NCI-H1105 treated with DMSO at 0.1 percent for 48 hours (cell line): ENCODE measurements at places on chromosomes 1 and 21.

DNA sequence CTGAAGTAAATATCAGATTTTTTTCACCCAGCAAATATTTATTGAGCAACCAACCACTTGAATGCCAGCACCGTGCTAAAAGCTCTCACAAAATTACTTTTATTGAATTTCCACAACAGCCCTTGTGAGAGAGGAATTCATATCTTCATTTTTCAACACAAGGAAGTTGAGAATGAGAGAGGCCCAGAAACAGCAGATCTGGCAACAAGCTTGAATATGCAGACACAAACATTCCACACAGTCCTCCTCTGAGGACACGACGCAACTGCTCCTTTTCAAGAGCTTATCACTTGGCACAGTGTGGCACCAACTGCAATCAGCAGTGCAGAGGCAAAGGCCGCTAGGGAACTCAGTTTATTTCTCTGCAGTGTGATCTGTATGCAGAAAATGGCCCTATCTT is 32.2 kb upstream of the IFNAR2 start:
- DNase-seq = no peak

DNA sequence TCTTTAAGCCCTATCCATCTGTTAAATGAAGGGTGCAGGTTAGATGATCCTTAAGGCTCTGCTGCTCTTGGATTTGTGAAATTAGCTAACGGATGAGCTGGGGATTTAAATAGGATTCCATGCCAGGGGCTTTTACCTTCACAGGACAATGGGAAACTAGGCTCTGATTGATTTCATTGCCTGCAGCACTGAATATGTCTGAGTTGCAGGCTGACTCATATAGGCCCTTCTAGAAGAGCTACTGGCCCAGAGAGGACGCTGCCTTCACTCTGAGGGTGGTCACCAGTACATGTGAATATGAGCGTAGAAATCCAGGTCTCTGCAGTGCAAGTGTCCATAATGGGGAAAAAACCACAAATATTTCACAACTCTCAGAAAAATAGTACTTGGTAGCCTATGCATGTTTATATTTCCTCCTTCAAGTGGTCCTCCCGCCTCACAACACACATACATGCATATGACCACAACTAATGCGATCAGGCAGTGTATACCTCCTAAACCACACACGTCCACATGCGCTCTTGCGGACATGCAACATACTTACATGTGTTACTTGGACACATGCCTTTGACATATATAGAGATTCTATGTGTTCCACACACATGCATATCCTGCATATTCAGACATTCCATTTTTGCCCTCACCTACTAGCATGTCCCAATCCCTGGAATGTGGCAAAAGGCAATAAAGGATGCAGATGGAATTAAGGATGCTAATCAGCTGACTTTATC is 233.8 kb upstream of the JUN start:
- no peak for DNase-seq

- no peak for DNase-seq
These were observed 37.8 kb downstream of the GPA33 start for GRCh38 chr1:167052389-167052788.

DNA sequence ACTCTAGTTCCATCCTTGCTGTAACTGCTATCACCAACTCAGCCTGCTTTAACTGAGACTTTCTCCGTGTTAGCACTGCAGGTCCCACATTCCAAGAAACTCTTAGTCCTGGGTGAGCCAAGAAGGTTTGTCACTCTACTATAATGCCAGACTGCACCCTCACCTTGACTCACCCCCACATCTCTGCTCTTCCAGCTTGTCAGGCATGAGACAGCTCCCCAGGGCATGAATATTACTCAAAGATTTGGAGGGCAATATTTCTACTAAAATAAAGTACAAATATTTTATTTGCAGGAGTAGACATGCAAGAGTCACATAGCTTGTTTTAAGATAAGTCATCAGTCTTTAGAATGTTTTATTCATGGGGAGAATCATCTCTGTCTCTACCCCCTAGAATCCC is 110.2 kb downstream of the MATN1 start:
- no peak for DNase-seq

DNA sequence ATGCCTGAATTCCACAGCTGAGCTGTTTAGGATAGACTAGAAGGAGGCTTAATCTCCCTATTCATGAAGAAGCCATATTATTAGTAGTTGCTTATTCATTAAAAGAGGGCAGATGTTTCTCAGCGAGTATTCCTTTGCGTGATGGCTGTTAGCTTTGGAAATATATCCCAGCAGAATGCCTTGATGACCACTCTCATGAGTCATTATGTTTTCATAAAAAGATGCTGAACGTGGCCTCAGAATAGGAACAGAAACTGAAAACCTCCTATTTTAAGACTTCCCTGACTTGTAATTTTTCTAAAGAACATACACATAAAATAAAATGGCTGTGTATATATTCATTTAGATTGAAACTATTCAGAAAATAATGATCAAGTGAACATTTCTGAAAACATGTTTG is 9.6 kb upstream of the PLA2G4A start:
- DNase-seq = no peak

DNA sequence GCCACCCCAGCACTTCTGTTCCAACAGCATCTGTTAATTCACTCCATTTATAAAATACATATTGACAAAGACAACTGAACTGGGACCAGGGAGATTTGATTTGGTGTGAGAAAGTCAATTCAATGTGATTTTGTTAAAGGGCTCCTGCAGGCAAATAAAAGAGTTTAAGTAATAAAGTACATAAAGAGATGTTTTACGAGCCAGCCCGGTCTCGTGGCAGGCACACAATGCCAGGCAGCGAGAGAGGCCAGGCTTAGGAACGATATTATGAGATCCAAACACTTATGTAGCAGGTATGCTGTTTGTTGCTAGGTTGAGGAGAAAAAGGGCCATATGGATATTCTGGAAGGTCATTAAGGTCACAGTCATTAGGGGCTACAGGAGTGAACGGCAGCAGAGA is 227.1 kb downstream of the KCTD3 start:
- DNase-seq = no peak

DNA sequence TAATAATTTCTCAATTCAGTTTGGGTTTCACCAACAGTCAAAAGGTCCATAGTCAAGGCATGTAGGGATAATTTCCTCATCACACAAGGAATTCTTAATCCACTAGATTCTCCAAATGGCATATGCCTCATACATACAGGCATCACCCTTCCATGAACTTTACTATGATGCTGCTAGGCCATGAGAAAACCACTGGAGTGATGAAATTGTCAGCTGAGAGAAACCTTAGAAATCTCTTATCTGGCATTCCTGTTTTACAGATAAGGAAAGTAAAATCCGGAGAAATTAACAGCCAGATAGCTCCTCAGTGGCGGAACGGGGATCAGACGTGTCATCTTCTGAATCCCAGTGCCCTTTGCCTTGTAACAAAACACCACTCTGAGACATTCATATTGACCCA is 274.4 kb downstream of the NTNG1 start:
- DNase-seq = no peak
